ENCODE measurements at places on chromosomes 2 and 18.

GRCh38 chr18:9823805-9824473, 61.8 kb upstream of the TXNDC2 start:
- DNase-seq, result no peak

GRCh38 chr2:58207189-58207588, 33.9 kb downstream of the FANCL start:
- DNase-seq, result no peak

- no peak for DNase-seq
Measured at GRCh38 chr2:37873749-37874330, 51.2 kb upstream of the RMDN2 start.

DNA sequence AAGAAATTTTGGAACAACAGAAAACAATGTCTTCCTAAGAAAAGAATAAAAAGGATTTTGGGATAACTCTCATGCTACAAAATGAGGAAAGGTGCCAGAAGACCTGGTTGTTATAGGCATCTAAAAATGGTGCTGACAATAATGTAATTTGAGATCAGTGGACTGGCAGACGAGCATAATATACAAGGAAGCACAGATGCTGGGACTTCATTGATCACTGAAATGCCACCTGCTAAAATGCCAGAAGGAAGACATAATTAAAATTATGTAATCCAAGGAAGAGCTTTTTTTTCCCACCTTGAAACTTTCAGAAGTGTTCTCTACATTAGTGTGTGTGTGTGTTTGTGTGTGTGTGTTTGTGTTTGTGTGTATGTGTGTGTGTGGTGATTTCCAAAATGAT, 535.9 kb downstream of the XIRP2 start:
- DNase-seq, result no peak

DNA sequence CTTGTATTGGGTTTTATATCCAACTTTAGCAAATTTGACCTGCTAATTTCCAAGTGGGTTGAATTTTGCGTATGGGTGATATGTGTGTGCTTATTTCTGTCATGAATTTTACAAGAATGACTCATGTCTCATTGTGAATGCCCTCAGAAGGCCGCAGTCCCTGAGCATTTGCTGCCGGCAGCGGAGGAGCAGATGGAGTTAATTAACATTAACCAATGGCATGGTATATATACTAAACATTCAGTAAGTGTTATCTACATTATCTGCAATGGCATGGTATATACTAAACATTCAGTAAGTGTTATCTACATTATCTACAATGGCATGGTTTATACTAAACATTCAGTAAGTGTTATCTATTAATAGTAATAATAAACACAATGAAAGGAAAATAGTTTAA, 90.1 kb downstream of the DOK6 start:
- no peak for DNase-seq

GRCh38 chr18:56570978-56571377, 67.4 kb downstream of the TXNL1 start:
- no peak for DNase-seq

DNA sequence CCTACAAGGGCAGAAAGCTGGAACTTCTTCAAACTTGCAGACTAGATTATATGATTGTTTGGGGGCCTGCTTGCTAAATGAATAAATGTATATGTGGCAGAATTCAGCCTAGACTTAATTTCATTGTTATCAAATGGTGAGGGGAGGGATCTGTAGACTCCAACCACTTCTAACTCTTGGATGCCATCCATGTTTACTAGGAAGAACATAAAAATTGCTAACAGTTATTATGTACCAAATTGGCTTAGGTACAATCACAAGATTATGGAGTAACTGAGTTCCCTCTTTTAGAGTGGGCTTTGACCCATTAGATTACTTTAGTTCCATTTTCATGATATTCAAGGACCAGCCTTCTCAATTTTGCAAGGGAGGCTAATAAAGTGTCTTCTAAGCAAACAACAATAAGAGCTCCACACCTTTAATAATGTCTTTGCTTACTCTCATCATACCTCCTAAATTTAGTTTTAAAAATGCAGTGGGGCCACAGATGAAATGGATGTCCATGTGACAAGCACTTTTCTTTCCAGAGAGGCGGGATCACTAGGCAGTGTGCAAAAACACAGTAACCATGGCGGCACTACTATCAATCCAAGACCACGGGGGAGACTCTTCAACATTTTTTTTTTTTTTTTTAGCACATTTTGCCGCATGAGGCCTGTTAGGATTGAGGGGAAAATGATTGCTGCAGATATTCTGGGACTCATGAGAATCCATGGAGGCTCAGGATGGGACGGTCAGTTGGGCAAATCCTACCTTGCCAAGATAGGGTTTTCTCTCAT, 217.6 kb upstream of the SPRED2 start:
- DNase-seq, result no peak

DNA sequence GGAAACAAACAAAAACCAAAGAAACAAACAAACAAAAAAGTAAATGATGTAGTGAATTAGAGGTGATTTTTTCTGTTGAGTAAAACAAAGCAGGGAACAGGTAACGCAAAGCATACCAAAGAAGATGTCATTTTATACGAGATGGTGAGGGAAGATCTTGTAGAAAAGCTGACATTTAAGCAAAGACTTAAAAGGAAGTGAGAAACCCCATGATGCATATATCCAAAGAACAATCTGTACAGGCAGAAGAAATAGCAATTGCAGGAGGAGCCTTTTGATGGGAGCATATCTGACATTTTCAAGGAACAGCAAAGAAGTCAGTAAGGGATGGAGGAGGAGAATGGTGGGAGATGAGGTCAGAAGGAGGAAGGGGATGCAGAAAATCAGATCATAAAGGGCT, 63.0 kb downstream of the KIDINS220 start:
- no peak for DNase-seq

DNA sequence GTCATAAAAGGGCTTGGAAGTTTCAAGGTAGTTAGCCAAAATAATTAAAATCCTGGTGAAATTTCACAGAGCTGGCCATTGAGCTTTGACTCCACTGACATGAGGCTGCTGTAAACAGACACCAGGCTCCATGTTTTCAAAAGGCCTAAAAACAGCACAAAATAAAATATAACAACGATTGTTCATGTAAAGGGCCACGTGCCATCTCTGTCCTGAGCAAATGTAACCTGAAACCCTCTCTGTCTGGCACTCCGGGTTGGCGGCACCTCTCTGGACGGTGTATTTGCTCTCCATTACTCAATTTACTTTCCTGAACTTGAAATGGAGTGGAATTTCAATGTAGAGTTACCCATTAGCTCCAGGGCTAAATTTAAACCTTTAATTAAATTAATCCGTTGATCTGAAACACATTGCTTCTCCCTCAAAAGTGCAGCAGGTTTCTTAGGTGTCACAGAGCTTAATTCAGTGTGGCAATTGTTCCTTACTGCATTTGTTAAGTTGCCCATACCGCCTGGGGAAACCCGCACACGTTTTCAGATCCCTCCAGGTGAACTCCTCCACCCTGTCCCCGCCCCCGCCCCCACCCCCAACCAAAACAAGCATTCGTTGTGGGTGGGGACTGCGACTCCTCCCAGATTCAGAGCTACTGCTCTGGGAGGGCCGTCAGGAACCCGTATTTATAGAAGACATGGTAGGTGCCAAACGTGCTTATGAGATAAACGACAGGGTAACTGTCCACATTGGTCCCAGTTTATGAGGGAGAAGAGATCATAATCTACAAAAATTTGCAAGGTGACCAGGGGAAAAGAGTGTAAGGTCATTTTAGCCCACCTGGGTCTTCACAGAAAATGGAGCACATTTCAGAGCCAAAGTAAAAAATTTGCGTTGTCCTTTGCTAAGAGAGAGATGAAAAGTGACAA, 1.2 kb upstream of the CABLES1 start:
- DNase-seq, result no peak

DNA sequence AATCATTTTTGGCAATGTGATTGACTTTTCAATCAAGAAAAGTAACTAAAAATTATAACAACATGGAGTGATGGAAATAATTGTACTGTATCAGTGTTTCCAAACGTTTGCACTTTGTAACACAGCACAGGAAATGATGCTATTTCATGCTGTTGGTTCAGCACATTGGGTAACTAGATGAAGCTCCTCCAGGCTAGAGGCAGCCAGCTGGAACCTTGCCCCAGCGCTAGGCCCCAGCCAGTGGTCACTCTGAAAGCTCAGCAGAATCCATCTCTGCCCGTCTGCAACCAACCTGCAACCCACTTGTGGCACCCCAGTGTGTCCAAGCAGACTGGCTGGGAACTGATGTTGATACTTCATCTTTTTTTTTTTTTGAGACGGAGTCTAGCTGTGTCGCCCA, 15.3 kb downstream of the UNC50 start:
- no peak for DNase-seq

- no peak for DNase-seq
Measured at GRCh38 chr18:77749089-77749488, 499.4 kb downstream of the GALR1 start.

GRCh38 chr2:120596990-120597594, 138.6 kb upstream of the GLI2 start:
- DNase-seq, result no peak

DNA sequence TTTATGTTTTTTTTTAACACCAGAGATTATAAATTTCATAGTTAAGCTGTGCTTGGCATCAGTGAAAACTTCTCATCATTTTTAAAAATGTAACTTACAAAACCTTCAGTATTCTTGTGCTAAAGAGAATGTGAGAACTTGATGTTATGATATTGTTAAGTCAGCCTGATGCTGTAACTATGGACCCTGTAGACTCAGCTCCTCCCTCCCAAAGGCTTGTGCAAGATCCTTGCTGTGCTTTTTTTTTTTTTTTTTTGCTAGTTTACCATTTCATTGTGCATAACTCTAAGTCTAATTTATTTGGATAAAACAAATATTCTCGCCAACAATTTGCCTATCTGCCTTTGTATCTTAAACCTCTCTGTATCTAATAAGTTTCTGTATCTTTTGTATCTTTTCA, 12.9 kb upstream of the TFPI start:
- no peak for DNase-seq

- DNase-seq, result no peak
Measured at GRCh38 chr2:198273660-198274059, 469.3 kb downstream of the PLCL1 start.

DNA sequence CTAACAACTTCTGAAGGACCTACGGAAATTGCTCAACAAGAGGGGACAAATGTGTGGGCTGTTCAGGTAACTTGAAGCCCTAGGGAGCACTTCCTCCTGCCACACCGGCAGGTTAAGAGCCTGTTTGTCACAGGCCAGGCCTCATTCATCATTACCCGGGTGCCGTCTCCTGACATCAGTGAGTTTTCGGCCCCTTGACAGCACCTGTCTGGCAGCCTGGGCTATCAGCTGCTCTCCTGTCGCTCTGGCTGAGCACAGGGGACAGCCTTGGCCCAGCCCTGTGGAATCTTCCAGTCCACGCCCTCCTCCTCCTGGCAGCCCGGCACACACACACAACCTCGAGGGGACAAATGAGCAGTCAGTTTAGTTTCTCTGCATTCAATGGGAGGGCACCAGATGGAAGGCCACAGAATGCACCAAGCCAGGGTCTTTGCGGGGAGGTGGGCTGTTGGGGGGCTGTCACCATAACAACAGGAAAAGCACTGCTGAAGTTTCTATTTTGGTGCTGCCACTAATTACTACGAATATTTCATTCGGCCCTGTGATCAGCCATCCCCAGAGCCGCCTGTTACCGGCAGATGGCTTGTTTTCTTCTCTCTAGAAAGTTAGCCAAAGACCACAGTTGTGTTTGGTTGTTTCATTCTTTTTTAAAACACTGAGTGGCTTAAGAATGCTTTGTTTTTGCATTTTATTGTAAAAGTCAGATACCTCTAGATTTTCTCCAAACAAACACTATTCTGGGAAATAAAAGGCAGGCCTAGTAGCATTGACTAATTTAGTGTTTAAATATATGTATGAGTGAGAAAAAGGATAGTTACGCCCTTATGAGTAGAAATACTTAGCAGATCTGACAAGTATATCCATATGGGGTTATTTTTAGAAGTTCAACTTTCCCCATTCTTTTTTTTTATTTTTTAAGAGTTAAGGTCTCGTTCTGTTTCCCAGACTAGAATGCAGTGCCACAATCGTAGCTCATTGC, 189.9 kb upstream of the NDUFV2 start:
- DNase-seq, result no peak

DNA sequence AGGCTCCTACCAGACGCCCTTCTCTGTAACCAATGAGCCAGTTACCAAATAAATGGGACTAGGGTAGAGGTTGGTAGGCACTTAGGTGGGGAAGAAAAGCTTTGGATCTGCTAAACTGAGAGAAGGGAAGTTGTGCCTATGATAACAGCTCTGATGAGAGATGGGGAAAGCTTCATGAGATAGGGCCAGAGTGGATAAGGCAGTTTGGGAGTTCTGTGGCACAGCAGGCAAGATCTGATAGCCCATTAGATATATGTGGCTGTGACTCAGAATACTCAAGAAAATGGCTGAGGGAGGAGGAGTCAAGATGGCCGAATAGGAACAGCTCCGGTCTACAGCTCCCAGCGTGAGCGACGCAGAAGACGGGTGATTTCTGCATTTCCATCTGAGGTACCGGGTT, 99.8 kb downstream of the PDE11A start:
- no peak for DNase-seq

DNA sequence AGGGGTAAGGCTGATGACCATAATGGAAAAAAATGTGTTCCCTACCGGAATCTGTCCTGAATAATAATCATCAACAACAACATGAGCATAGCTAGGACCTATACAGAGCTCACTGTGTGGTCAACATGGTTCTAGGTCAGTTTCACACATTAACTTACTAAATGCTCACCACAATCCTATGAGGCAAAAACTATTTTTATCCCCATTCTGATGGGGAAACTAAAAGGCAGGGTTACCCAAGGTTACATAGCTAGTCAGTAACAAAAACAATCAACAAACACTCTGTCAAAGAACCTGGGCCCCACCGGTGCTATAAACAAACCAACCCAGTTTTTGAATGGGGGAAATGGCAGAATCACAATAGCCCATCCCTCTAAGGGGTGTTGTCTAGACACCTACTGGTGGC, 40.1 kb downstream of the AOX1 start:
- no peak for DNase-seq

GRCh38 chr2:163692611-163693482, 43.0 kb downstream of the FIGN start:
- DNase-seq, result no peak

GRCh38 chr2:68193144-68193543, 35.5 kb downstream of the PNO1 start:
- no peak for DNase-seq

GRCh38 chr2:152609154-152609553, 108.1 kb downstream of the PRPF40A start:
- no peak for DNase-seq

GRCh38 chr18:11654736-11655605, 34.1 kb upstream of the GNAL start:
- peak; percentile 67 for DNase-seq

DNA sequence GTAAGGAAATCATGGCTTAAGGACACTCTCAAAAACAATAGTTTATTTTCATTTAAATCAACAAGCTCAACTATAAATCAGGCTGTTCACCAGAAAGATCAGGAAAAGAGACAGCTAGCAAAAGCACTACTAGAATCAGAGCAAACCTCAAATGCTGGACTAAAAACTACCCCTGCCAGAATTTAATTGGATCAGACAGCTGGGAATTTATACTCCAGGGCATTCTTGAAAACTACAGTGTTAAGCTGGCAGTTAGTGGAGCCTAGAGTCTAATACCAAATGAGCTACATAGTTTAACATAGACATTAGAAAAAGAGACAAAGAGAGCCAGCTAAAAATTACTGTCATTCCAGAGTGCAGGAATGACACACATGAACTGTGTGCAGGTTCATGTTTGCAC, 1016.4 kb upstream of the CRIM1 start:
- no peak for DNase-seq

- no peak for DNase-seq
Measured at GRCh38 chr2:190789074-190790004, 91.3 kb upstream of the GLS start.

GRCh38 chr2:224208443-224208842, 169.4 kb upstream of the SERPINE2 start:
- no peak for DNase-seq
